ENCODE measurements at places on chromosomes 3 and 15. TPM values are rescaled to one million over a fixed set of nuclear protein-coding genes. Genes with fewer than 3 reads are reported as not detected.
A peak's percentile ranks its signal among the peaks of the same experiment; 100 is the strongest.

DNA sequence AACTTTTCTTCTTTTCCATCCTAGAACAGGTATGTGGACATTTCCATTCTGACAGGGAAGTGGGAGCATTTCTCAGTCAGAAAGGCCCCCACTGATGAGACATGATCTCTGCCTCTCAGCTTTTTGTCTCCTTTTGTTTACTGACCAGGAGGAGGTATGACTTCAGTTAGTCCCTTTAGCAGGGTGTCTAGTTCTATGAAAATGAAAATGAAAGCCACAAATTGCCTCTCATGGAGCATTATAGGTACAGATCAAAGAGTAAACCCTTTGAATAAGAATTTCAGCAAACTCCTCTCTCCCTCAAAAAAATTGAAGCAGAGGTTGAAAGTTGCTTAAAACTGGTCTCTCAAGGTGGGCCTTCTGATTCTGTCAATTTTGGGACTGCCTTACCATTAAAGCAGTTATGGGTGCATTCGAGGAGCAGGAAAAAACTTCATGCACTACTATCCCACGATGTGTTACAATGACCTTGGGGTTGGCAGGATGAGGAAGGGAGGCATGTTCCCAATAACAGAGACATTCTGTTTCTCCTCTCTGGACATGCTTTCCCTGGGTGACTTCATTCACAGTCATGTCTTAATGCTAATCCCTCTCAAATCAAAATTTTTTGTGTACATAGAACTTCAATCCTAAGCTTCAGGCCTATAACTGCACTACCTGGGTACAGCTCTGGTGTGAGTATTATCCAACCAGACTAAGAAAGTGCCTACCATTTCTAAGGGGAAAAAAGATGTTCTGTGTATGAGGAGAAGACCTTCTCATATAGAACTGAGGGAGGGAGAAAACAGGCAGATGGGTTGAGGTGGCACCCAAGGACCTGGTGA lies 50.6 kb upstream of the TBC1D23 start:
- DNase-seq, result no peak

The TICRR gene
- total RNA-seq, result 5.2 TPM

- DNase-seq, result peak; percentile 92
Observed at GRCh38 chr15:75452364-75452864, 924 bp upstream of the SIN3A start.

DNA sequence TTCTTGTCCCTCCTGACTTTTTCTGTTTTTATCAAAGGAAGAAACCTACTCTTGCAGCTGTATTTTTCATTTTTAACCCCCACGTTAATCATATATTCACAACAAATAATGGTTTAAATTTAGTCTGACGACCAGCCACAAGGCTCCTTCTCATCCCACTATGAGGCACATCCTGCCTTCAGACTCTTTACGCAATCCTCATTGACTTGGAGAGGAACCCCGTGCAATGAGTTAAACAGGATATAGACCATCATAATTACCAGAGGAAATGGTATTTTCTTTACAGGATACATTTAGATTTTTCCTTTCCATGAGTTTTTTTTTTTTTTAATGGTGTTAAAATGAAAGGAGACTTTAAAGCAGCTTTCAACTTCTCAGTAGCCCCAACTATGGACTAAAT lies 68.5 kb downstream of the WWTR1 start:
- no peak for DNase-seq

The C2CD4A gene
- total RNA-seq, result not detected

- no peak for DNase-seq
Observed at GRCh38 chr15:82045892-82046665, at the start of gene MEX3B. TSS of gene MEX3B (minus strand) at chr15:82046018. CDS start at chr15:82045705, 313 bp downstream.

DNA sequence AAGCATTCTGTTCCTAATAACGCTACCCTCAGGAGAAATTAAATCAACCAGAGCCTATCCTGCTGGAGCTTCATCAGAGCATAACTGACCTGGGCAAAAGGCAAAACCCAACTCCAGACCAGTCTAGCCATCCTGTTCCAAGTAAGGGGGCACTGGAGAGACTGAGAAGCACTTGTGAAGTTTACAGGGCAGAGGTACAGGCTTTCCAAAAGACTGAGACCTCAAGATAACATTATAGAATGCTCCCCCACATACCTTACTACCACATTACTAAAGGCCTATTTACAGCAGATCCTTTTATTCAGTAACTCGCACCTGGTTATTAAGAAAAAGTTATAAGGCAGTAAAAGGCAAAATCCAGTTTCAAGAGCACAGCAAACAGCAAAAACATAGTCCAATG lies 35.5 kb downstream of the RFX7 start:
- DNase-seq, result no peak
